Cardiac septum (tissue), 1 donor: ENCODE measurements at places on chromosomes 3 and 15. TPM values are rescaled to one million over a fixed set of nuclear protein-coding genes. Genes with fewer than 3 reads are reported as not detected.

DNA sequence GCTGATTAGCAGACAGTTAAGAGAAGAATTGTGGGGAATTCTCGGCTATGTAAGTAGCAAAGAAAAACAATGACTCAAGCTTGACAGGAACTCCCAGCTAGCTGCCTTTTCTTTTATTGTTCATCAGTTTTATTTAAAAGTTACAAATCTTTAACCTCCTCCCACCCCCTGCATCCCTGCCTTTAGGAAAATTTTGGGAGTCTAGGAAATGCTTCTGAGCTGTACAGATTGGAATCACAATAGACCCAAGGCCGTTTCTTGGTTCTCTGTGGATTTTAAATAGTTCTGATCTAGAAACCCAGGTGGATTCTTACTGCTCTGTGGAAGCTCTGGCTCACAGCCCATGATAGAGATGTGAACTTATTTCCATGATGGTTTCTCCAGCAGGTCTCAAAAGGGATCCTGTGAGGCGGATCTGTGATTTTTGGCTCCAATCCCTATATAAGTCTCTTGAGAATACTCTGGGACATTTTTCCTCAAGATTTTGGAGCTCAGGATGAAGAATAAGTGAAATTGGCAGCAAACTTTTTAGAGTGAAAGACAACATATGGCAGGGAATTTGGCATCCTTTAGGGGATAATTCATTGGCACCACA is 312.3 kb downstream of the EPHA3 start:
- no peak for DNase-seq

GRCh38 chr3:127442506-127442905 is 148.0 kb downstream of the TPRA1 start:
- peak; percentile 33 for DNase-seq

The MITF gene
- 97.6 TPM for total RNA-seq

The CCK gene
- not detected for total RNA-seq
